T-helper 17 cell (primary cell): ENCODE measurements at places on chromosomes 5 and 9.

GRCh38 chr9:132630116-132630515 is 39.7 kb downstream of the DDX31 start:
- no peak for DNase-seq

DNA sequence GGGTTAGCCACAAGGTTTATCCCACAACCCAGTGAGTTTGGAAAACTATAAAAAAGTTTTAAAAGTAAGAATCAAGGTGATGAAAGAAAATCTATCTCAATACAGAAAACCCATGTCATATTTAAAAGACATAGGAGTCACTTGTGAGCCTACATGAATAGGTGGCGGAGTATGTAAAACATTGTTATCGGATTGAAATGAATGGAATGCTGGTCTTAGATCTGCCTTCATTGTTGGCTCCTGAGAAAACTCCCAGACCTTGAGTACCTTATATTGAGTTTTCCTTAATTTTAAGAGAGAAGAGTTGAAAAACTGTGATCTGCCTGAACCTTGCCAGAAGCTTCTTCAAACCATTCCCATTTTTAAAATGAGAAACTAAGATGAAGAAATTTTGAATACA is 551.1 kb downstream of the EFNA5 start:
- DNase-seq: no peak

- DNase-seq: no peak
These were observed 6.6 kb upstream of the NFIB start for GRCh38 chr9:14320271-14321181.

DNA sequence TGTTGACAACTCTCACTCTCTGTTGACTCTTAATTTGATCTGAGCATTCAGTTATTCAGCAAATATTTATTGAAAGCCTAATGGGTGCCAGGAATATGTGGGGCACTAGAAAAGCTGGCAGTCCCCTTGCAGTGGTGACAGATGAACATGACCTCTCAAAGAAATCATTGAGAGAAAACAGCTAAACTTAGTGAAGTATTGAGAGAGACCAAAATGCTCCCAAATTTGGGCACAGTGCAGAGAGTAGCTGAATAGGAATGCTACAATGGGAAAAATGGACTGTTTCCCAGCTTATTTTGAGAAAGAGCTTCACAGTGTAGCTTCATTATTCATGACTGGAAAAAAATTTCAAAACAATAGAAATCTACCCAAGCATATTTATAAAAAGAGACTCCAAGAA is 257.9 kb downstream of the SGCD start:
- no peak for DNase-seq

DNA sequence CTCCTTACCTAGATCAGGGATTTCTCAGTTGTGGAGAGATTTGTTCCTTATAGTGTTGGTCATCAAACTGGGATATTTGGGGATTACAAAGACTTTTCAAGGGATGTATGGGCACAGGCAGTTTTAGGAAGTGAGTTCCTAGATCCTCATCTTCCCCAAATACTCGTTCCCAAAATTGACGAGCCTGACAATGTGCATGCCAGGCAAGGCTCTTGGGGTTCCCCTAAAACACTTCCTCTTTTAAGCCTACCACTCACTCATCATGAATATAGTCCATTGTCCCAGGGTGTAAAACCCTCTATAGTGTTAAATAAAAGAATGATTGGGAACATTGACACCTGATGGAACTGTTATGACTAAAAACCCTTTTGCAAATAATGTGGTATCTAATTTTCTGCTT is 26.4 kb downstream of the PDCD1LG2 start:
- DNase-seq: no peak

- no peak for DNase-seq
These were observed 3.6 kb upstream of the AGPAT2 start for GRCh38 chr9:136690806-136691261.

- DNase-seq: no peak
These were observed 4.4 kb upstream of the SLC12A7 start for GRCh38 chr5:1116109-1116740.

DNA sequence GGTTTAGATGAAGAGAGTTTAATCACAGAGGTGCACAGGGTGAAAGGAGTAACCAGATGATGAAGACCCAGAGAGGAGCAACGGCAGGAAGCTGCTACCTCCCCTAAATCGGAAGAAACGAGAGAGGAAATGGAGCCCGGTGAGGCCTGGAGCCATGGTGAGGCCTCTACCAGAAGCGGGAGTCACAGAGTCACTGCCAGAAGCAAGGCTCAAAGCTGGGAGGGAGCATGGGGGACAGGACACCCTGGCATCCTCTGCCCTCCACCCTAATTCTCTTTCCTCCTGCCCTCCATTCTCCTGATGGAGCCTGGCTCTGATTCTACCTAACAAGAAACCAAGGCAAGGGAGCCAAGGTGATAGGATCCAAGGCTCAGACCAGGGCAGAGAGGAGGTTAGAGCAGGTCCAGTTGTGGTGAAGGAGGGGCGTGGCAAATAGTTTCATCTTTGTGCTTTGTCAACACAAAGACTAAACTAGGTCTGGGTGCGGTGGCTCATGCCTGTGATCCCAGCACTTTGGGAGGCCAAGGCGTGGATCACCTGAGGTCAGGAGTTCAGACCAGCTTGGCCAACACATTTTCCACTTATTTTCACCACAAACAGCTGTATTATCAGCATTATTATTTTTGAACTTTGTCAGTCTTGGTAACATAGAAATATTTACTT is 134.4 kb upstream of the RAI14 start:
- DNase-seq: no peak

GRCh38 chr9:85163825-85164224 is 494.3 kb downstream of the NTRK2 start:
- no peak for DNase-seq

GRCh38 chr5:72605632-72606031 is 98.4 kb upstream of the ZNF366 start:
- no peak for DNase-seq

GRCh38 chr5:169011009-169011408 is 289.9 kb downstream of the SLIT3 start:
- DNase-seq: no peak

DNA sequence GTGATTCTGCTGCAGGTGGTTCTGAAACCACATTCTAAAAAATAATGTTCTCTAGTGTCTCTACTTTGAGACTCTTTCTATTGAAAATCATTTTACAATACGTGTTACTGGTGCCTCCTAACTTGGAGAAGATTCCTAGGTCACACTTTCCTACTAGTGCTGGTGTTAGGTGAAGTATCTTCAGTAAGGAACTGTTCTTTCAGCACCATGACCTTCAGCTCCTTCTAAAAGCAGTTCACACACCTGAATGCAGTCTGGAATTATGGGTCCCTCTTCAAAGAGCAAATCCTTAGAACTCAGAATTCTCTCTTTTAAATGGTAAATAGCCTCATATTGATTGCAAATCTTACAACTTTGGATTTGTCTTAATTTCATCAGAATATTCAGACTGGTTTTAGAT is 10.6 kb upstream of the DPYSL3 start:
- no peak for DNase-seq

DNA sequence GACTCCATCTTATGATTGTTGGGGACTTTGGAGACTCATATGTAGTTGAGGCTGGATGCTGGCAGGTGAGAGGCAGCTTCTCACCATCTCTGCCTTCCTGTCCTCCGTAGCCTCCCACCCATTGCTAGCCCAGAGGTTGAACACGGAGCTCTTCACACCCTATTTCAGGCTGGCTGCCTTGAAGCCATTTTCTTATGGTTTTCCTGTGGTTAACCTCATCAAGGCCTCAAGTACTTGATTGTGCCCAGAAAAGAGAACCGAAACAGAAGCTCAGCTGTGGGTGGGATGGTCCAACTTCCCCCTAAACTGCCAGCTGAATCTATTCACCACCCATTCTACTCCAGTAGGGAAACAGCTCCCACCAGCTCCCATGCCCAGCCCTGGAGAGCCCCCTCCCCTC is 102.9 kb downstream of the LIFR start:
- DNase-seq: no peak

DNA sequence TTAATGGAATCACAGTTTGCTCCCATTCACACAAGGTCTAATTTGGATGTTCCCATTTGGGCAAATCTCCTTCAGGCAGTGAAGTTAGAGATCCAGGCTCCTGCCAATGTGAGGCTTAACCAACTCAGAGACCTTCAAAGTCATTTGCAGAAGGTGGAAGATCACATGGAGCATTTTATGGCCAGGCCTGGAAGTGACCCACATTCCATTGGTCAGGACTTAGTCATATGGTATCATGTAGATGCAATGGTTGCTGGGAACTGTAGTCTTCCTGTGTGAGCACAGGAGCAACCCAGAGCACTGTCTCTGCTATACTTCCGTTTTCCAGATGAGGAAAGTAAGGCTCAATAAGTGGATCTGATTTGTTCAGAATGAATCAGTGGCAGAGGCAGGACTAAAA is 292.7 kb upstream of the SMARCA2 start:
- DNase-seq: no peak

- DNase-seq: no peak
These were observed 281.3 kb upstream of the CLINT1 start for GRCh38 chr5:158140120-158140731.

DNA sequence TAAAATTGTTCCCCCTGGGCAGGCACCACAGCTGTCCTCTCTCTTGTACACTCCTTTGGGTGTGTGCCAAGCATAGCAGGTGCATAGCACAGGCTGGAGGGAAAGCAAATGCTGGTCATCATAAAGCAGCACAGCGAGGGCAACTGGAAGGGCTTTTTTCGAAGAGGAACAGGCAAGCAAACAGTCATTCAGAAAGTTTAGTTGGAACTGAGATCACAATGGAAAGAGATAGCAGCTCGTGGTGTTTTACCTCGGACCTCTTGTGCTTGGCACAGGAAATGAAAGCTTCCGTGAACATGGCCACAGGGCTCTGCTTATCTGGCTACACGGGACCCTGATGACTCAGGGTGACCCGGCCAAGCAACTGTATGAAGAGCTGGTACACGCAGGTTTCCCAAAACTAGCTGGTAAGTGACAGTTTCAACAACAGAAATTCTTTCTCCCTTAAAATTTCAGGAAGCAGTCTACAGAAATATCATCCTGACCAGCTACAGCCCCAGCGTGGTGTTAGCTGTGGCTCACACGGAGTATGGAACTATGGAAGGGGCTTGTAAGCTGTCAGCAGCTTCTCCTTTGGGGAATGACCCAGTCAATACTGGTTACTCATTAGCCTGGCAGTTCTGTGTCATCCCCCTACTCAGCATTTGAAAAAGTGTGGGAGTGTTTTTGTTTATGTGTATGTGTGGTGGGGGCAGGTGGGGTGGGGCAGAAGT is 48.1 kb downstream of the POC5 start:
- no peak for DNase-seq

GRCh38 chr9:77726289-77726688 is 78.2 kb upstream of the GNA14 start:
- DNase-seq: no peak

- DNase-seq: no peak
These were observed 712.1 kb downstream of the KCTD16 start for GRCh38 chr5:144882739-144883283.

- no peak for DNase-seq
These were observed at the start of gene DPYSL3 for GRCh38 chr5:147509710-147510651. Gene DPYSL3 (minus strand): TSS chr5:147510068. CDS start chr5:147509858, 210 bp downstream.

DNA sequence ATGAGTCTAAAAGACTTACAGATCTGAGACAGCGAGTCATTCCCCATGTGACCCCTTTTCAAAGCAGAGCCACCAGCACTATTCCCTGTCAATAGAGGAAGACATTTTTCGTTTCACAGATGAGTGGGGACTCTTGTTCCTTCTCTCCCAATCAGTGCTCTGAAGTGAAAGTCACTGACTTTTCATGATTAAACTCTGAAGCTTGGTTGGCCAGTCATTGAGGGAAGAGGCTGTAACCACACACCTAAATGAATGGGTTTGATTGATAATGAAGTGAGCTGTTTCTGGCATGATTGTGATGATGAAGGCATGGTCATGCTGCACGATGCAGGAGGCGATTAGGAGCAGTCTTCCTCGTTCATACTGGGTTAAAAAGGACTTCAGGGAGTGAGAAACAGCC is 171.9 kb downstream of the ZNF462 start:
- no peak for DNase-seq

DNA sequence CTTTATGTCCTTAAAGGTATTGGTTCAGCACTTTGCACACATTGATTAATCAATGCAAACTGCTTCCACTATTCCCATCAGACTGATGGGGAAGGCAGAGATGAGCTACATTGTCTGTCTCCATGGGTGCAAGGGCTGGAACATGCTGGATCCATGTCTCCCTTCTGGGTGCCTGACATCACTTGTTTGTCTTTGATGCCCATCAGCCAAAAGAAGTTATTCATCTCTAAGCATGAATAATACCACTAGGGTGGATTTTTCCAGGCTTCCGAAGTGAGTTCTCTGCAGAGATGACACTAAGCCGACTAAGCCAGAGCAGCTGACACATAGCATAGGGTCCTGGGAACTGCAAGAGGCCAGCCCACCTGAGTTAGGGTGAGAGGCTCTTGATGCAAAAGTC is 8.7 kb downstream of the FGF1 start:
- no peak for DNase-seq

- no peak for DNase-seq
These were observed 1.1 kb downstream of the PRR7 start for GRCh38 chr5:177447611-177448243.

DNA sequence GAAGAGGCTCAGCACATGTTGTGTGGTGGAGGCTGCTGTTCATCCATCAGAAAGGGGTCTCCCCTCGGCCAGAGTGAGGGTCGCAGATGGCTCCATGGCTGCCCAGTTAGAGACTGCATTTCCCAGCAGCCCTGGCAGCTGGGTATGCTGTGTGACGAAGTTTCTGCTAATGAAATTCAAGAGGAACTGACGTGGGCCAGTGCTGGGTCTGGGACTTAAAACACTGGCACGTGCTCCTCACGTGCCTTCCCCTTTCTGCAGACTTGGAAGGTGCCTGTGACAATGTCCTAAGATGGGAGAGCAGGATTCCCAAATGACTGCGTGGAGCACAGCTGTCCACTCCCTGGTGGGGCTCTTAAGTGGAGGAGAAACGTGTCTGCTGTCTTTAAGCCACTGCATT is 114.5 kb upstream of the RAPGEF1 start:
- no peak for DNase-seq

DNA sequence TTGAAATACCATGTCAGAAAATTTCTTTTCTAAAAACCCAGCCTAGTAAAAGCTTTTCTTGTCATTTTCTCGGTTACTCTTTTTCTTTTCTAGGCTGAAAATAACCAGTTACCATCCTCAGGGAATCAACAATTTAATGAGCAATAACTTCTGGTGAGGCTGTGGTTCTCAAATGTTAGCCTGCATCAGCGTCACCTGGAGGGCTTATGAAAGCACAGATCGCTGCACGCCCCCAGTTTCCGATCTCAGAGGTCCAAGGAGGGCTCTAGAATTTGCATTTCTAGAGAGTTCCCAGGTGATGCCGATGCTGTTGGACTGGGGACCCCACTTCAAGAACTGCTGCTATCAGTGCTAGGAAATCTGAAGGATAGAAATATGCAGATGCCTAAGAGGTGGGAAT is 28.9 kb upstream of the TLE1 start:
- DNase-seq: no peak

DNA sequence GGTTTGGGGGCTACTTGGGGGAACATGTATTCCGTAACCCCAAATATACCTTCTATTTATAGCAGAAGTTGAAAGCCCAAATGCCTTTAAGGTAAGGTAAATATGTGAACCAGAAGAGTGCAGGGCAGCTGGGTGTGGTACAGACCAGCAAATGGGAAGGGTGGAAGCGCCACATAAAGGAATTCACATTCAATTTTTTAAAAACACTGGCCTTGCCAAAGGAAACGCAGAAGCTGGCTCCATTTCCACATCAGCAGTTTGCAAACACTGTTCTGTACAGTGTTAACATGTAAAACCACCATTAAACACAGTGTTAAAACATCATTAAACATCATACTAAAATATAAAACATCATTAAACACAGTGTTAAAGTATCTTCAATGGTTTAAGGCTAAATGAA is 3.5 kb upstream of the BHMT start:
- DNase-seq: no peak
